Left renal cortex interstitium (tissue), 4 donors: ENCODE measurements at places on chromosomes 1 and 21.

DNA sequence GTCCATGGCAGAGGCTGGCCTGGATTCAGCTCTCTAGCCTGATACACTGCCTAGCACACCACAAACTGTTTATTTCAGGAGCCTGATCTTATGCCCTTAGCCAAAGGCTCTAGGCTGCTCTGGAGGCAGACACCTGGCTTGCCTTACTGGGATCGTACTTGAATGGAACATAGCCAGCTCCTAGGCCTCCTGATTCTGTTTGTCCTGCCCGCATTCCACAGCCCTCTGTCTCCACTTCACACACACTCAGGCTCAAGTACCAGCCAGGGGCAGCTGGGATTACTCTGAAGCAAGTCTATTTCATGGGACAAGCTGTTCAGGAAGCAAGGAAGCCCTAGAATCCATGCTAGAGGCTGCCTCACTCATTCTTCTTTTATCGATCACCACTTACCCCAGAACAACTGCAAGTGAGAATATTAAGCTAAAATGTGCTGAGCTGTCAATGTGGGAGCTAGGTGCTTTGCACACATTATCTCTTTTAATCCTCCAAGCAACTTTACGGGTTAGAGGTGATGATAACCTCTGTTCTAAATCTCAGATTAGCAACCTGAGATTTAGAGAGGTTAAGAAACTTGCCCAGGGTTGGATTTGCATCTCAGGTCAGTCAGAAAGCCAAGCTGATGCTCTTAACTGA is 31.1 kb upstream of the CYP4B1 start:
- no peak for DNase-seq

DNA sequence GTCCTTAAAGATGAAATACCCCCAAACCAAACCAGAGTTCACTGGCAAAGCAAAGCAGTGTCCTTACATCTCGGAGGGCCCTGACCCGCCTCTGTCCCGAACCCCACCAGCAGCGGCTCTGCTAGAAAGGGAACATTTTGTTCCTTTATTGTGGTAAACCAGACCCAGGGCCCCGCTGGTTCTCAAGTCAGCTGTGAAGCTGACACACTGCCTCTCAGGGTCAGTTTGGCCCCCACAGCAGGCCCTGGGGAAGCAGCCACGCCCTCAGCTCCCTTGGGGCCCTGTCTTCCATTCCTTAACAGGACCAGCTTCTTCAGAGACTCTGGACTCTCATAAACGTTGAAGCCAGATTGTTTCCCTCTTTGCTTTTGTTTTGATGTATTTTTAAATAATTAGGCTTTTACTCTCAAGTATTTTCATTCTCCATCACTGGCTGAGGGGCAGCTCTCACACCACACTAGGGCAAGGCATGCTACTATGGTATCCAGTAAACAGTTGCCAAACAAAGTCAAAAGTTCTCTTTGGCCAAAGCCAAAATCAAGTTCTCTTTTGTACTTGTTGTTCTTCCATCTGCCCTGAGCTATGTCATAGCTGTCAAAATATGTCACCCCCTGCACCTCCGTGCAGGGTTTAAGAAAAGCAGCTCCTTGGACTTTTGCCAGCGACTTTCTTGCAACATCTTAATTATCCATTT is 61.1 kb upstream of the ANGPTL1 start:
- no peak for DNase-seq

GRCh38 chr1:30506291-30507015 is 216.9 kb downstream of the MATN1 start:
- DNase-seq = no peak

- no peak for DNase-seq
Observed at GRCh38 chr1:183570451-183570850, 19.8 kb downstream of the NCF2 start.

GRCh38 chr1:41780916-41781315 is 137.8 kb downstream of the HIVEP3 start:
- no peak for DNase-seq
